Colonic mucosa (tissue), 4 donors: ENCODE measurements at places on chromosomes 2 and 18. TPM values are rescaled to one million over a fixed set of nuclear protein-coding genes. Genes with fewer than 3 reads are reported as not detected.

FEV gene
- total RNA-seq = 6.5 TPM

PLEK gene
- total RNA-seq = 2.6 TPM

PSMA8 gene
- not detected for total RNA-seq

SGPP2 gene
- 54.0 TPM for total RNA-seq

GRCh38 chr2:78353168-78353567, 672.3 kb upstream of the REG3G start:
- H3K27me3 ChIP-seq = no peaks in the 10 kb centered on the region
- no peak overlapping the region for H3K27ac ChIP-seq
- no peaks in the 10 kb centered on the region for H3K4me1 ChIP-seq
- H3K36me3 ChIP-seq = no peaks in the 10 kb centered on the region
- no peak for DNase-seq
- H3K4me3 ChIP-seq = no peak overlapping the region

- no peak overlapping the region for H3K4me3 ChIP-seq
- no peaks in the 10 kb centered on the region for H3K36me3 ChIP-seq
- H3K27me3 ChIP-seq = no peaks in the 10 kb centered on the region
- DNase-seq = no peak
Observed at GRCh38 chr18:12861637-12862036, 22.4 kb downstream of the PTPN2 start.

MEP1B gene
- 4.6 TPM for total RNA-seq

- H3K36me3 ChIP-seq = no peaks in the 10 kb centered on the region
- no peaks in the 10 kb centered on the region for H3K4me1 ChIP-seq
- no peak overlapping the region for H3K4me3 ChIP-seq
- H3K27me3 ChIP-seq = no peaks in the 10 kb centered on the region
Observed at GRCh38 chr18:79738581-79739439, 58.9 kb upstream of the KCNG2 start.

DNA sequence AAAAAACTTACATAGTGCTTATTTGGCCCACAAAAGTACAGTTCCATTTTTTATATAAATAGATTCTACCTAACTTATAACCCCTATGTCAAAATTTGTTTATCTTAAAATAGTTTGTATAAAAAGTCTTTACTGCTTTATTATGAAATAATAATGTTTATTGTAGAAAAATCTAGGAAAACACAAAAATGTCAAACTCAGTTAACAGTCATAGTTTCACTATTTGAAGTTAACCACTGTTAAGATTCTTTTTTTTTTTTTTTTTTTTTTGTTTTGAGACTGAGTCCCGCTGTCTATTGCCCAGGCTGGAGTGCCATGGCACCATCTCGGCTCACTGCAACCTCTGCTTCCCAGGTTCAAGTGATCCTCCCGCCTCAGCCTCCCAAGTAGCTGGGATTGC, 26.5 kb upstream of the ABI2 start:
- no peaks in the 10 kb centered on the region for H3K36me3 ChIP-seq
- no peak overlapping the region for H3K4me3 ChIP-seq
- H3K4me1 ChIP-seq = no peaks in the 10 kb centered on the region

CD226 gene
- total RNA-seq = 1.0 TPM
